ENCODE measurements at places on chromosomes 11 and 22.

DNA sequence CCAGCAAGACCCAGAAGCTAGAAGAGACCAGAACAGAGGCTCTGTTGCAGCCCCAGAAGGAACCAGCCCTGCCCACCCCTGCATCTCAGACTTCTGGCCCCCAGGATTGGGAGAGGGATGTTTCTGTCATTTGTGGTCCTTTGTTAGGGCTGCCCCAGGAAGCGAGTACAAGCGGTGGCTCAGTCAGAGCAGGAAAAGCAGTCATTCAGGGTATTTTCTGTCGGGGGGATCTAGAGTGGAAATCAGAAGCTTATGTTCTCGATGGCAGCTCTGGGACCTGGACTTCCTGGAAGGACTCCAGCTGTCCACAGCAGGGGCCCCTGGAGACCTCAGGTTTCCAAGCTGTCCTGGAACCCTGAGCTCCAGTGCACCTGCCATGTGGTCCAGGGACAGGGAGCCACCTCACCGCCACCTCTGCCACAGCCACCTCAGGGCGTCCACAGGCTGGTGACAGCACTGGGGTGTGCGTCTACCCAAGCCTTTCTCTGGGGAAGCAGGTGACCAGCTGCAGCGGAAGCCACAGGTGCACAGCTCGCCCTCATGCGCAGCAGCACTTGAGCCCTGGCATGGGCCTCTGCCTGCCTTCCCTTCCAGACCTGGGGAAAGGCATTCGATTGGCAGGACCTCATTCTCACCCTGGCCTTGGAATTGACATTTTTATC, 2.6 kb downstream of the KRTAP5-5 start:
- H3K27ac ChIP-seq: no peak overlapping the region
- H3K4me3 ChIP-seq: no peak overlapping the region
- H3K27me3 ChIP-seq: peaks cover 9% of the 10 kb centered on the region
- no peak for DNase-seq
- no peaks in the 10 kb centered on the region for H3K36me3 ChIP-seq

DNA sequence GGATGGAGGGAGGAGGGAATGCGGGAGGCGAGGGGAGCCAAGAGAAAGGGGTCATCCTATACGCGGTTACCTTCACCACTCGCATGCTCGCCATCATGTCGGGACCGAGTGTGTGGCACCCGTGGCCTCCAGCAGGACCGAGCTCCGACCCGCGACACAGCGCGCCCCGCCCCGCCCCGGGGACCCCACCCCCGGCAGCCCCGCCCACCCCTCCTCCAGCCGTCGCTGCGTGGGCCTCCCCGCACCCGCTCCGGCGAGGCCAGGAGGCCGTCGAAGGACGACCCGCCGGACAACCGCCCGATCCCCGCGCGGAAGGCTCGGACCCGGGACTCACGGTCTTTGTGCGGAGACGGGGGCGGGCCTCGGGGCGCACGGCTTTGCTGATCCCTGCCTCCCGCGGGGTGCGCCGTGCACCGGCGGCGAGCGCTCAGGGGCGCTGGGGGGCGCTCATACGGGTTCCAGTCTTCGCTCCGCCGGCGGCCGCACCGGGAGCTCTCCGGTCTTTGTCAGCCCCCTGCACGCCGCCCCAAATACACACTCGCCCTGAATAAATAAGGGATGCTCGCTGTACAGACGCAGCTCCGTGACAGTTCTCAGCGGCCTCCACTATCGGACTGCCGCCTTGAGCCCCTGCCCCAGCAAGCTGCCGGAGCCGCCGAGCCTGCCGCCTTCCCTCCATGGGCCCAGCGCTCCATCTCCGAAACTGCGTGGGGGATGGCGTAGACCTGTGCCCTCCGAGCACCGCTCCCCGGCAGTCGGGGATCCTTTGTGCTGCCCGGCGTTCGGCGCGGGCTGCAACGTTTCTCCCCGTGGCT, at the start of gene UBE2L6:
Gene UBE2L6 (minus strand): TSS at position 158 of the 815 bp plus-strand sequence. CDS start 61 bp downstream, at position 97.
- H3K27me3 ChIP-seq: no peaks in the 10 kb centered on the region
- peaks cover 5% of the 10 kb centered on the region for H3K4me1 ChIP-seq
- DNase-seq: peak; percentile 75
- peak within 1 kb of the TSS; percentile 74 for H3K4me3 ChIP-seq

- no peak overlapping the region for H3K4me3 ChIP-seq
- no peaks in the 10 kb centered on the region for H3K36me3 ChIP-seq
- no peak overlapping the region for H3K27ac ChIP-seq
- H3K27me3 ChIP-seq: no peaks in the 10 kb centered on the region
- no peak for DNase-seq
- H3K4me1 ChIP-seq: no peaks in the 10 kb centered on the region
Measured at GRCh38 chr22:44618400-44618799, 83.6 kb upstream of the PRR5 start.

DNA sequence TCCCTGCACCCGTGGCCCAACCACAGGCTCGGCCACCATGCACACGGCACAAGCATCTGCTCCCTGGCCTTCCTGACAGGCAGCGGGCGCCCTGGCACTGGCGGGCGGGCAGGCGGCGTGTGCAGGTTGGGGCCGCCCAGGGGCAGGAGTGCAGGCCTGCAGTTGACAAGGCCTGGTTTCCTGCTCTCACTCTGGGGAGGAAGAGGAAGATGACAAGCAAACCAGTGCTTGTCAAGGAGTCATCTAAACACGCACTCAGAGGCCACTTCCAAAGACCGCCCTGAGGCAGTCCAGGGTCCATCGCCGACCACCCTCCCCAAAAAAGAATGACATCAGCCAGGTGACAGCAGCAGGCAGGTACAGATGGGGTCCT, 65.3 kb upstream of the LINC01488 start:
- no peaks in the 10 kb centered on the region for H3K36me3 ChIP-seq
- H3K27ac ChIP-seq: no peak overlapping the region
- no peaks in the 10 kb centered on the region for H3K4me1 ChIP-seq
- no peaks in the 10 kb centered on the region for H3K27me3 ChIP-seq
- H3K4me3 ChIP-seq: no peak overlapping the region

DNA sequence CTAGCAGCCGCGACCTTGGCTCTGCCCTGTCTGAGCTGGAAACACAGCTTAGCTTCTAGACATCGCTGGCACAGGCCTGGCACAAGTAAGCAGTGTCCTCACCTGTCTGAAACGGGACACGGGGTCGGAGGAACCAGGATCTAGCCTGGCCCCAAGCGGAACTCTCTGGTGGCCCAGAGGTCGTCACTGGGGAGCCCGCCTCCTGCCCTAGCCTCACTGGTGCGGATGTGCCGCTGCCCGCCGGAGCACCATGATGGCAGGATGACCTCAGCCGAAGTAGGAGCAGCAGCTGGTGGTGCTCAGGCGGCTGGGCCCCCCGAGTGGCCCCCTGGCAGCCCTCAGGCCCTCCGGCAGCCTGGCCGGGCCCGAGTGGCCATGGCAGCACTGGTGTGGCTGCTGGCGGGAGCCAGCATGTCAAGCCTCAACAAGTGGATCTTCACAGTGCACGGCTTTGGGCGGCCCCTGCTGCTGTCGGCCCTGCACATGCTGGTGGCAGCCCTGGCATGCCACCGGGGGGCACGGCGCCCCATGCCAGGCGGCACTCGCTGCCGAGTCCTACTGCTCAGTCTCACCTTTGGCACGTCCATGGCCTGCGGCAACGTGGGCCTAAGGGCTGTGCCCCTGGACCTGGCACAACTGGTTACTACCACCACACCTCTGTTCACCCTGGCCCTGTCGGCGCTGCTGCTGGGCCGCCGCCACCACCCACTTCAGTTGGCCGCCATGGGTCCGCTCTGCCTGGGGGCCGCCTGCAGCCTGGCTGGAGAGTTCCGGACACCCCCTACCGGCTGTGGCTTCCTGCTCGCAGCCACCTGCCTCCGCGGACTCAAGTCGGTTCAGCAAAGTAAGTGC, 871 bp downstream of the SLC35E4 start:
- peak overlapping the region; percentile 59 for H3K4me3 ChIP-seq
- H3K27ac ChIP-seq: no peak overlapping the region
- H3K4me1 ChIP-seq: peaks cover 4% of the 10 kb centered on the region

DNA sequence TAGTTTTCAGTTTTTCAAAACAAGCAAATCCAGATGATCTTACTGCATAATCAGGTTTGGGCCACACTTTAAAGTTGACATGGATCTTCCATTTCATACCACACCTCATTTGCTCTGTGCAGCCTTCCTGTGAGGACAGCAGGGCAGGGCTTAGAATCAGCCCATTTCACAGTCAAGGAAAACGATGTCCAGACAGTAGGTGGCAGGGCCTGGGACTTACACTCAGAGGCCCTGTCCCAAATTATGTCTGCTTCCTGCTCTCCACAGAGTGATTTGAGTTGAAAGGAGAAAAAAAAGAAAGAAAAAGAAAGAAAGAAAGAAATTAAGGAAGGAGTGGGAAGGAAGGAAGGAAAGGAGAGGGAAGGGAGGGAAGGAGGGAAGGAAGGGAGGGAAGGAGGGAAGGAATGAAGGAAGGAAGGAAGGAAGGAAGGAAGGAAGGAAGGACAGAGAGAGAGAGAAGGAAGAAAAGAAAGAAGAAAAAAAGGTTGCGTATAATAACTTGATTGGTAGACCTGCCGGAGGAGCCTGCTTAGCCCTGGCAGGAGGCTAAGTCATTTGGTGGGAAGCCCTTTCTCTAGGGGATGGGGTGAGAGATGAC, 23.6 kb downstream of the TSKU start:
- no peak overlapping the region for H3K27ac ChIP-seq
- H3K4me1 ChIP-seq: no peaks in the 10 kb centered on the region
- no peak for DNase-seq
- no peak overlapping the region for H3K4me3 ChIP-seq
- H3K27me3 ChIP-seq: no peaks in the 10 kb centered on the region

All from small intestine (tissue), 16 donors.